Stimulated activated CD8-positive, alpha-beta memory T cell treated with anti-CD3 and anti-CD28 coated beads, Interleukin-7, amount 100 ng/mL, for 1 hour (primary cell): ENCODE measurements at places on chromosomes 12 and 14.

DNA sequence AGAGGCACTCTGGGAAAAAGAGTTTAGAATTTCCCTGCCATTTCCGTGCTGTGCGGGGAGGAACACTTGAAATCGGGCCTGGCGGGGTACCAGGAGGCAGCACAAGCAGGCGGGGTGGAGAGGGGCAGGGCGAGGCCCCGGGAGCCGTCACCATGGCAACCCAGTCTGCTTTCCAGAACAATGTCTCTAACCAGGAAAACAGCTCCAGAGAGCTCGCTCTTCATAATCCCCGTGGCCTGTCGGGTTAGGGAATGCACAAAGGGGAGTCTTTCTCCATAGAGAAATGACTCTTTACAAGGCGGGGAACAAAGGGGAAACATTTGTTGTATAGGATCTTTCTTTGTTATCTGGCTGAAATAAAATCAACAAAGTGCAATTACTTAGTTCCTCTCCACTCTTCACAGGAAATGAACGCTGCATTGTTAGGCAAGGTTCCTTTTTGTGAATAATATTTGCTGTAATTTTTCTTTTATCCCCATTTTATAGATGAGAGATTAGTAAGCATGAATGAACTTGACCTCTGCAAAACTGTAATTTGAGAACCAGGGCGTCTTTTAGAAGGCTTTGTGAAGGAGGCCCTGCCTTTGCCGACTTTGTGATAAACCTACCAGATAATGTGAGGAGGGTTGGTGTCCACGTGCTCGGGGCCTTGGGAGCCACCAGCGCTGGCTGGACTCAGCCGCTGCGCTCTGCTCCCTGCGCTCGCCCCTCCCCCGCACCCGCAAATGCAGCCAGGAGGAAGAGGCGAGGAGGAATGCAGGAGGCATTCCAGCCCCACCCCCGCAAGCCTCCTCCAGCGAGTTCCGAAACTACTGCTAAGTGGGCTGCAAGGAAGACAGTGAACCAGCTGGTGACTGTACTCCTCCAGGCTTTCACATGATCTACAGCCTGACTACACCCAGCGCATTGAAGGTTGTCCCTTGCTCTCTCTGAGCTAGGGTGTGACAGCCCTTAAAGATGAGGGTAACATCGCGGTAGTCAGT is 105.2 kb upstream of the ATF7IP start:
- no peak for DNase-seq

GRCh38 chr12:47147739-47148138 is 68.0 kb upstream of the AMIGO2 start:
- no peak for DNase-seq

DNA sequence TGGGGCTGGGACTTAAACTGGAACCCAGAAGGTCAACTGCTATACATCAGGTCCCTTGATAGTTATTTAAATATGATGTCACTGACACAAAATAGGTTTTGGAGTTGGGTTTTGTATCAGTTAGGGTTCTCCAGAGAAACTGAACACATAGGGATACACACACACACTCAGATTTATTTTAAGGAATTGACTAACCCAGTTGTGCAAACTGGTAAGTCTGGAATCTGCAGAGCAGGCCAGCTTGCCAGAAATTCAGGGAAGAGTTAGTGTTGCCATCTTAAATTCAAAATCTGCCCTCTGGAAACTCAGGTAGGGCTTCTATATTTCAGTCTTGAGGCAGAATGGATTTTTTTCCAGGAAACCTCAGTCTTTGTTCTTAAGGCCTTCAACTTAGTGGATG is 36.9 kb downstream of the MAPK1IP1L start:
- no peak for DNase-seq

DNA sequence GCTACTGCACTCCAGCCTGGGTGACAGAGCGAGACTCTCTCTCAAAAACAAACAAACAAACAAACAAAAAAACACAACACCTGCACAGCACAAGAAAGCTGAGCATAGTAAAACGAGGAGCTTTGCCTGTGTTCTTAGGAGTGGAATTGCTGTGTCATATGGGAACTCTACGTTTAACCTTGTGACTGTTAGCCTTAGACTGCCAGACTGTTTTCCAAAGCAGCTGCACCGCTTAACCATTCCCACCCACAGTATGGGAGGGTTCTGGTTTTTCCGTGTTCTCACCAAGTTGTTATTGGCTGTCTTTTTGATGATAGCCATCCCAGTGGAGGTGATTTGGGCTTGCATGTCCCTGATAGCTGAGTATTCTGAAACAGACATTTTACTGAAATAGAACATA is 9.2 kb downstream of the WNT5B start:
- no peak for DNase-seq

DNA sequence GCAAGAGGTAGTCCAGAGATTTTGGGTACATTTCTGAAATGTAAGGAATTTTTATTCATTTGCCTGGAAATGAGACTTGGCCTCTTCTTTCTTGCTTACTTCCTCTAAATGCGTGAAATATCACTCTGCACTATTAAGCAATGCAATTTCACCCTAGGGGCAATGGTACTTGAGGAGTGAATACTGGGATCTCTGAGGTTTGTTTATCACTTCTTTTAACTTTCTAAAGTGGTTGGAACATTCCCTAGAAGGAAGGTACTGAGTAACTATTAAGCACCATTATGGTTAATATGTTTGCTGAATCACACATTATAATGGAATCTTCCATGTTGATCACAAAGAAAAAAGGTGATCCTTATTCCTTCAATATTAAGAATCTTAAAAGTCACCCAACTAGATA is 120.9 kb upstream of the CAND1 start:
- DNase-seq: no peak

DNA sequence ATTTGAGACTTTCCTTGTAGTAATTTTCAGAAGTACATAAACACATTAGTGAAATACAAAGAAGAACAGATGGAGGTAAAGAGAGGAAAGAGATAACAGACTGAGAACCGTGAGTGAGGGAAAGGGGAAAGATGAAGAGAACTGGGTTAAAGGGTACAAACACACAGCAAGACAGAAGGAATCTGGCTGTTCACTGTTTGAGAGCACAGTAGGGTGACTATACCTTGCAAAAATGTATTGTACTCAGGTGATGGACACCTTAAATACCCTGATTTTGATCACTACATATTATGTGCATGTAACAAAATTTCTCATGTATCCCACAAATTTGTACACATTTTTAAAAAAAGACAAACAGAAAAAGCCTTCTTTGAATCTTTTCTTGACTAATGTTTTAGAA is 2.7 kb upstream of the TRHDE start:
- DNase-seq: no peak
